ENCODE measurements at places on chromosomes 12 and 14.

- no peak overlapping the region for H3K27ac ChIP-seq
- peaks cover 59% of the 10 kb centered on the region for H3K36me3 ChIP-seq
- peak overlapping the region; percentile 62 for H3K4me3 ChIP-seq
Measured at GRCh38 chr12:48934312-48934706, 9.0 kb upstream of the FKBP11 start.

DNA sequence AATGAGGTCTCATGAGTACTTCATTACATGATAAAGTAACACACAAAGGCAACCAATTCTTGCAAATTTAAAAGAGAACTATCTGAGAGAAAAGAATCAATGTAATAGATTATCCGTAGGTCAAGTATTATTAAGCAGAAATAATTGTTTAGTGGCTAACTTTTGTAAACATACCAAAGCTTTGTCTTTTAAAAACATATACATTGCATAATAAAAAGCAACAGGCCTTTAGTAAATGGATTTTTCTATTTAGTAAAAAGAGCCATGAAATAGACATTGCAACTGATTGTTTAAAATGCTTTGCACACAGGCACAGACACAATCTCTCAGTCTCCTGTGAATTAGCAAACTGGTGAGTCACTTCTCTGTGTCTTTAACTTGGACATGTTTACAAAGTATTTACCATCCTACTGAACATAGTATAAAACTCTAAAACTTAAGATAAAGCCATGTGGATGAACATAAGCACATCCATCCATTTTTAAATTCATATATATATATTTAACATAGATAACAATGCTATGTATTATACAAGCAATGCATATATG is 518.7 kb upstream of the MGAT4C start:
- H3K27ac ChIP-seq: no peak overlapping the region
- H3K4me3 ChIP-seq: no peak overlapping the region
- H3K27me3 ChIP-seq: no peaks in the 10 kb centered on the region
- H3K36me3 ChIP-seq: no peaks in the 10 kb centered on the region
- DNase-seq: no peak
- H3K4me1 ChIP-seq: no peaks in the 10 kb centered on the region

- no peak overlapping the region for H3K27ac ChIP-seq
- no peaks in the 10 kb centered on the region for H3K4me1 ChIP-seq
- no peaks in the 10 kb centered on the region for H3K27me3 ChIP-seq
- no peak overlapping the region for H3K4me3 ChIP-seq
- no peaks in the 10 kb centered on the region for H3K36me3 ChIP-seq
Measured at GRCh38 chr14:50704454-50705010, 36.4 kb upstream of the SAV1 start.

DNA sequence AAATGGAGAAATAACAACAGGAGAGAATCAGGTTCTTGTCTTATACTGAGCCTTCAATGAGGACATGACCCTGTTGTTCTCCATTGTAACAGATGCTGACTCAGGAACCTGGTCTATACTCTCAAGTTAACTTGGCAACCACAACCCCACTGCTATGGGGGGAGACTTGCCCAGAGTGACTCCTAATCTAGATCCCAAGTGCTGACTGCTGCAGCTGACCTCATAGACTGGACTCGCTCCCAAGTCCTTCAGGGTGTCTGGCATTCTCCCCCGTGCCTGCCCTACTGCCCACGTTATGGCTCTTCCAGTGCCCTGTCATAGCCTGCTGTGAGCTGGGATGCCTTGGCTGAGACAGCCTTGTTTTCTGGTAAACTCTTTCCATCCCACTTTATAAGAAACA is 37.1 kb downstream of the NID2 start:
- H3K27ac ChIP-seq: no peak overlapping the region
- no peak overlapping the region for H3K4me3 ChIP-seq
- no peaks in the 10 kb centered on the region for H3K27me3 ChIP-seq

DNA sequence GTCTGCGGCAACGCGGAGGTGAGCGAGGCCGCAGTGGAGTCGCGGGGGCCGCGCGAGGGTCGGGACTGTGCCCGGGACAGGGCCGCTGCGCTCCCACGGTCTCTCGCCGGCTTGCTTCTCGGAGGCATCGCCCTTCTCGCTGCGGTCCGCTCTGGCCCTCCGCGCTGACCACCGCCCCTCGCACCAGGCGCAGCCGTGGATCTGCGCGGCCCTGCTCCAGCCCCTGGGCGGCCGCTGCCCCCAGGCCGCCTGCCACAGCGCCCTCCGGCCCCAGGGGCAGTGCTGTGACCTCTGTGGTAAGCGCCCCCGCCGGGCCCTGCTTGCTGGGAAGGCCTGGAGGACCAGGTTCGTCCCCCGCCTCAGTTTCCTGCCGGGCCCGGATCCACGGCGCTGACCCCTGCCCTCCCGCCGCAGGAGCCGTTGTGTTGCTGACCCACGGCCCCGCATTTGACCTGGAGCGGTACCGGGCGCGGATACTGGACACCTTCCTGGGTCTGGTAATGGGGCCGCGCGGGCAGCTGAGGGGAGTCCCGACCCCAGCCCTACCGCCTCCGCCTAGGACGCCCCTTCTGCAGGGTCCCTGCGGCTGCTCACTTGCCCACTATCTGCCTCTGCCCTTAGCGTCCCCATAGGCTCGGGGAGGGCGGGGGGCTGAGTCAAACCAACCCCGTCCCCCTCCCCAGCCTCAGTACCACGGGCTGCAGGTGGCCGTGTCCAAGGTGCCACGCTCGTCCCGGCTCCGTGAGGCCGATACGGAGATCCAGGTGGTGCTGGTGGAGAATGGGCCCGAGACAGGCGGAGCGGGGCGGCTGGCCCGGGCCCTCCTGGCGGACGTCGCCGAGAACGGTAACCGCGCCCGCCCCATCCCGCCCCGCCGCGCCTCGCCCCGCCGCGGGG is 7.0 kb downstream of the AMN start:
- H3K36me3 ChIP-seq: peaks cover 14% of the 10 kb centered on the region
- H3K27ac ChIP-seq: no peak overlapping the region
- peaks cover 25% of the 10 kb centered on the region for H3K27me3 ChIP-seq
- no peak for DNase-seq
- no peaks in the 10 kb centered on the region for H3K4me1 ChIP-seq

Data from endothelial cell (in vitro differentiated cells).